ENCODE measurements at places on chromosomes 1 and 21.

DNA sequence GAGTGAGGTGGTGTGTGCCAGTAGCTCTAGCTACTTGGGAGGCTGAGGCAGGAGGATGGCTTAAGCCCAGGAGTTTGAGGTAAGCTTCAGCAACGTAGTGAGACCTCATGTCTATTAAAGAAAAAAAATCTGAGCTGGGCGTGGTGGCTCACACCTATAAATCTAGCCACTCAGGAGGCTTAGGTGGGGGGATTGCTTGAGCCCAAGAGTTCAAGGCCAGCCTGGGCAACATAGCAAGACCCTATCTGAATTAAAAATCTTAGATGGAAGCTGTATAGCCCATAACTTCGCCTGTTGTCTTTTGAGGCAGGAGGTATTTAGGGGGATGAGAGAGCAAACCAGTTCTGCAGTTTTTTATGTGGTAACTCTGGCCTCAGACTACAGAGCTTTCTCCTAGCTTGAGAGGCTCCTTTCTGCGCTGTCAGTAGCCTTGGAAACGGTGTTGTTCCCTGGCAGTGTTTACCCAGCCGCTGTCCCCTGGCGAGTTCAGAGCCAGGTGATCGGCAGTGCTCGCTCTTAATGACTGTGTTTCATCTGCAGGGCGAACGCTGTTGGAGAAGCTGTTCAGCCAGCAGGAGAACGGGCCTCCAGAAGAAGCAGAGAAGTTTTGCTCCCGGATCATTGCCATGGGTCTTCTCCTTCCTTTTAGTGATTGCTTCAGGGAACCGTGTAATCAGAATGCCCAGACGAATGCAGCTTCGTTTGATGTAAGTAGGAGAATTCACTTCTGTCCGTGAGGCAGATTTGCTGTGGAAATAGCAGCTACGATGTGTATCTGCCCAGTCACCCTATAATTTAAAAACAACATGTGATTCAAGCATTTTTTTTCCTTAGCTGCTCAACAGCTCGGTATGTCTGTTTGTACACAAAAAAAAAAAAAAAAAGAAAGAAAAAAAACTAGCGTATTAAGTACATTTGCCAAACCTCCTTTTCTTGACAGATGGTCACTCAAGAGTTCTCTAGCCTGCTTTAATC, 31.2 kb downstream of the FMN2 start:
- peak; percentile 79 for DNase-seq

- DNase-seq, result no peak
Measured at GRCh38 chr1:168127503-168127902, 9.2 kb downstream of the GPR161 start.

- DNase-seq, result no peak
Measured at GRCh38 chr1:231862611-231863010, 236.0 kb downstream of the DISC1 start.

- no peak for DNase-seq
Measured at GRCh38 chr1:198680174-198680875, 41.5 kb downstream of the PTPRC start.
